Keratinocyte (primary cell): ENCODE measurements at places on chromosomes 13 and 19.

DNA sequence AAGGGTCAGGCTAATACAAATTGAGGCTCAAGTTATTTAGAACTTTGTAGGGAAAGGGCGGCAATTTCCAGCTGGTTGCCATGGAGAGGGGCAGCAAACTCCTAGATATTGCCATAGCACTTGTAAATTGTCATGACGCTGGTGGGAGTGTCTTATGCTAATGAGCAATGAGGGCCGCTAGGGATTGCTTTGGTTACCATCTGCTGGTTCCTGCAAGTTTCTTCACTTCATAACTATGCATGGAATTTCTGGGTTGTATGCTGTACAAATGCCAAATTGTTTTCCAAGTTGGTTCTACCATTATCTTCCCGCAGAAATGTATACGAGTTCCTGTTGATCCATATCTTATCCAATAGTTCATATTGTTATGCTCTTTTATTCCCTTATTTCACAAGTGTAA lies 1339.4 kb downstream of the EFNB2 start:
- DNase-seq = no peak

DNA sequence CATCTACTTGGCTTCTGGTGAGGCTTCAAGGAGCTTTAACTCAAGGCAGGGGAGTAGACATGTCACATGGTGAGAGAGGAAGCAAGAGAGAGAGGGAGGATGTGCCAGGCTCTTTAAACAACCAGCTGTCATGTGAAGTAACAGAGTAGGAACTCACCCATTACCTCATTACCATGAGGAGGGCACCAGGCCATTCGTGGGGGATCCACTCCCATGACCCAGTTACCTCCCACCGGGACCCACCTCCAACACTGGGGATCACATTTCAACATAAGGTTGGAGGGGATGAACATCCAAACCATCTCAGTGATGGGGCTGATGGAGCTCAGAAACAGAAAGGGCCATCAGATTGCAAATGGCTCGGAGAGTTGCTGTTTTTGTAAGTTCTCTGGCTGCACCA lies 12.9 kb downstream of the VSTM2B start:
- no peak for DNase-seq

DNA sequence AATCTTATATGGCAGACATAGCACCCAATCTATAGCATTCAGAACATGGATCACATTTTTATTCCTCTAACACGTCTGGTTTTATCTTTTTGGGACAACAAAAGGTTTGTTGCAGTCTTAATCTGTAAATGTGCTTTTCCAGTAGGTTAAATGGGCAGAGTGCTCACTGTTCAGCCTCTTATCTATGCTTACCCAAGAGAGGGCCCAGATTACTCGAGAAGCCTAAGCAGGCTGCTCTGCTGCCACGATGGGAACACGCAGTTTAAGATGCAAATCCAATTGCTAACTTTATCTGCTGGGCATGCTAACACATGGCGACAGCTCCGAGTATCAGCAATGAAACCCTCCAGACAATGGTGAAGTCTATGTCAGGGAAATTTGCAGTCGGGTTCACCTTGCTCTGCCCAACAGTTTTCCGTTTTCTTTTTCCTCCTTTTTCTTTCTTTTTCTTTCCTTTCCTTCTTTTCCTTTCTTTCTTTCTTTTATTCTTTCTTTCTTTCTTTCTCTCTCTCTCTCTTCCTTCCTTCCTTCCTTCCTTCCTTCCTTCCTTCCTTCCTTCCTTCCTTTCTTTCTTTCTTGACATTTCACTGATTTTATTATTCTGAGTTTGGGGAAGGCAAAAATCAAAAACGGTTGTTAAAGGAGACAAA lies 115.3 kb downstream of the RBM26 start:
- no peak for DNase-seq

GRCh38 chr13:111661052-111661451 lies 340.6 kb downstream of the TEX29 start:
- no peak for DNase-seq

DNA sequence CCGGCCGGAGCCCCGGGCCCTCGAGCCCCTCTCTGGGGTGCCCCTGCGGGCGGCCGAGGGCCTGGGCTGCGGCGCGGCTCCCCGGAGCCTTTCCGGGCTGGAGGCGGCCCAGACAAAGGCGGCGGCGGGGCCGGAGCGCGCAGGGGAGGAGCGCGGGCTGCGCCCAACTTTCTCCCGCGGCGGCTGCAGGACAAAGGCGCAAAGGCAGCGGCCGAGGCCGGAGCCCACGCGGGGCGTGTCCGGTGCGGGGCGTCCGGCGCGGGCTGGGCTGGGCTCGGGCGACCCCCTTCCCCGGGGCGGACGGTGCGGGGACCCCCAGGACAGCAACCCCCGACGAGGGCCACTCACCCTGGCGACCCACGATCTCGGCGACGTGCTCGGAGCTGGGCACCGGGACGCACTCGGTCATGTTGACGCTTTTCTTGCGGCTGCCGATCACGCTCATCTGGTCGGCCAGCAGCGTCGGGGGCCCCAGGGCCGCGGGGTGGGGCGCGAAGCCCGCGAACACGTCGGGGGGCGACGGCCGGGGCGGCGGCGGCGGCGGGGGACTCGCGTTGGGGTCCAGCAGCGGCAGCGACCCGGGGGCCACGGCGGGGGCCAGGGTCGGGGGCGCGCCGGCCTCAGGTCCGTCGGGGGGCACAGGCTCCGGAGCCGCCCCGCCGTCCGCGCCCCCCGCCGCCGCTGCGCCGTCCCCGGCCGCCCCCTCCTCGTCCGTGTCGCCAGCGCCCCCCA lies 843 bp downstream of the MEX3D start:
- no peak for DNase-seq

DNA sequence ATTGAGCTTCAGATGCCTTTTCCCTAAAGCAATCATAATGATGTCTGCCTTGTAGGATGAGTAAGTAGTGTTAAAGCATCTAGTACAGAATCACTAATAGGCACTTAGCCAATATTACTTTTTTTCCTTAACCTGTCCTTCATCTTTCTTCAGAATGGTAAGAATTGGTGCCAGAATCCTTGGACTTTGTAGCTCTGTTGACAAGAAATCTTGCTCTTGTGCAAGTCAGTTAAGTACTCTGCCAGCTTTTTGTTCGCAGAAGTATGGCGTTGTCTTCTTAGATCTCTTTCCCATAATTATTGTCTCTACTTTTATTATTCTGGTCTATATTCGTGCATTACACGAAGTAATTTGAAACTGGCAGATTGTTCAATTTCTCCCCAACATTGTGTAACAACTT lies 554.5 kb downstream of the PCDH9 start:
- DNase-seq = no peak

- DNase-seq = no peak
These were observed 843 bp downstream of the ANO8 start for GRCh38 chr19:17333611-17334413.

GRCh38 chr19:46009530-46010510 lies 13.0 kb downstream of the PGLYRP1 start:
- DNase-seq = no peak

DNA sequence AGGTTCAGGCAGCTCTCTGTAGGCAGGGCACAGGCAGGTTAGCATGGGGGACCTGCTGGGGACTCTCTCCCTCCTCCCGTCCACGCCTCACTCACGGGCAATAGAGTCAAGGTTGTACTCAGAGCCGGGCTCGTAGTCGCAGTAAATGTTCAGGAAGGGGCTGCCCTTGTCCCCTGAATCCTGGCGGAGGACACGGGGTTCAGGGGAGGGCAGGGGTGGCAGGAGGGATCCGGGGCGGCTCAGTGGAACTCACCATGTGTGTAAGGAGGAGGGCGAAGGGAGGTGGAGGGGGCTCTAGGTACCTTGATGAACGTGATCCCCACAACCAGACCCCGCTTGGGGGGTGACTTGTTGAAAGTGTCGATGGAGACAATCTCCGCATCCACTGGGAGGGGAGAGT lies 819 bp downstream of the KPTN start:
- DNase-seq = no peak

DNA sequence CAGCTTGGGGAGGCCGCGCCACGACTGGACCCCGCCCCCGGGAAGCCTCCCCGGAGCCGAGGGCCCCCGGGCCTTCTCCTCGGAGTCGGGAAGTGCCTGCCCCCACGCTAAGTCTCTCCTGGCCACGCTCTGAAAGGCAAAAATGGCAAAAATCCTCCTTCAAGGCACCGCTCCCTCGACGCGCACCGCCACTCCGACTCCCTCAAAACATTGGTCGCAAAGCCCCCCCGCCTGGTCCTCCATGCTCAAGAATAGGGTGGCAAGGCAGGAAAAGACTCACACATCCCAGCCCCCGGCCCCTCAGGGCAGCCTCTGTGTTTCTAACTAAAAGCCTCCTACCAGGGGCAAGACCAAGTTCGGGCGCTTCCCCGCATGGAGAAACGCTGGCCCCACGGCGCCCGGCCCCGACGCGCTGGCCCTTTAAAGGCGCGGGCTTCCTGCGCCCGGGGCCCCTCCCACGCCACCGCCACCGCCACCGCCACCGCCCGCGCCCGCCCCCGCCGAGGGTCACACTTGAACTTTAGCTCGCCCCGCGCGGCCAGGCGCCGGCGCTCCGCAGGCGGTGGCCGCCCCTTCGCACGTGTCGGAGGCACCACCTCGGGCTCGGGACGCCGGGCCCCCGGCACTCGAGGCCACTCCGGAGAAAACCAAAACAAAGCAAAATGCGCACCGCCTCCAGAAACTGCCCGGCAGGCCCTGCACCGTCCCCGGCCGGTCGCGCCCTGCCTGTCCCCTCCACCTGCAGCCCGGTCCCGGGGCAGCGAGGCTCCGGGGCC lies 1.9 kb downstream of the FOXO1 start:
- no peak for DNase-seq

- DNase-seq = no peak
These were observed 62.8 kb upstream of the STARD13 start for GRCh38 chr13:33348366-33348765.

- DNase-seq = no peak
These were observed 6.8 kb upstream of the NECTIN2 start for GRCh38 chr19:44839276-44839675.

- DNase-seq = no peak
These were observed 639 bp downstream of the STARD13 start for GRCh38 chr13:33284916-33285315.

- no peak for DNase-seq
These were observed 73.2 kb upstream of the MBNL2 start for GRCh38 chr13:97148894-97149293.

DNA sequence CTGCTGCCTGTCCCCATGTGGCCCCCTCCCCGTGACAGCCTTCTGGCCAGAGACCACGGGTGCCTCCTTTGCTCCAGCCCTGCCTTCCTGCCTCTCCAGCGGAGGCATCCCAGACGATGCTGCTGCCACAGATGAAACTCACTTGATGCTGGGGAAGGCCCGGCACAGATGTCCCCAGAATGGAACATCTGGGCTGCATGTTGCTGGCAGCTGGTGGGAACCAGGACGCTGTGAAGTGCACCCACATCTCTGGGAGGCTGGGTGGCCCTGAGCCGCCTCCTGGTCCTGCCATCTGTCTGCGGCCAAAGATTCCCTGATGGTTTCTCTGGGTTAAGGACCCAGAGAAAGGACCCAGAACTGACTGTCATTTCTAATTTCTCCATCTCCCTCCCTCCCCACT lies 51.9 kb upstream of the PTPRS start:
- no peak for DNase-seq

DNA sequence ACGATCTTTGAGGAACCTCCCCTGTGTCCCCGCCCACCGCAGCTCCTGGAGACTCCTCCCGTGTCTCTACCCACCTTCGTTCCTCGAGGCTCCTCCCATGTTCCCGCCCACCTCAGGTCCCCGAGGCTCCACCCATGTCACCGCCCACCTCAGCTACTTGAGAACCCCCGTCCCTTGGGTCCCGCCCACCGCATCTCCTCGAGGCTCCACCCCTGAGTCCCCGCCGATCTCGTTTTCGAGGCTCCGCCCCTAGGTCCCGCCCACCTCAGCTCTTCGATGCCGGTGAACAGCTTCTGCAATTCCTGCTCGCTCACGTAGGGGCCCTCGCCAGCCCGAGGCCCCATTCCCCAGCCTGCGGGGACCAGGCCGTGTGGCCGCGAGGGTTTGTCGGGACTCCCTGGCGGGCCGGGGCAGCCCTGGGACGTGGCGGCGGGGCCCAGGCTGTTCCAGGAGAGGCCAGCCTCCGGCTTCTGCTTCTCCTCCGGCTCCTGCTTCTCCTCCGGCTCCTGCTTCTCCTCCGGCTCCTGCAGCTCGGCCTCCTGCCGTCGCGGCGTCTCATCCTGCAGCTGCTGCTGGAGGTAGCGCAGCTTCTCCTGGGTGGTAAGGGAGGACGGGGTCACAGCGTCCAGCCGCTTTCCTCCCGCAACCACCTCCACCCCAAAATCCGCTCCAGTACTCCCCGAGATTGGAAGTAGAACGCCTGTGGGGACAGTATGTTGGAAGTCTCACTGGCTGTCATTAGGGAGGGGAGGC lies 16.7 kb downstream of the TSKS start:
- DNase-seq = no peak

DNA sequence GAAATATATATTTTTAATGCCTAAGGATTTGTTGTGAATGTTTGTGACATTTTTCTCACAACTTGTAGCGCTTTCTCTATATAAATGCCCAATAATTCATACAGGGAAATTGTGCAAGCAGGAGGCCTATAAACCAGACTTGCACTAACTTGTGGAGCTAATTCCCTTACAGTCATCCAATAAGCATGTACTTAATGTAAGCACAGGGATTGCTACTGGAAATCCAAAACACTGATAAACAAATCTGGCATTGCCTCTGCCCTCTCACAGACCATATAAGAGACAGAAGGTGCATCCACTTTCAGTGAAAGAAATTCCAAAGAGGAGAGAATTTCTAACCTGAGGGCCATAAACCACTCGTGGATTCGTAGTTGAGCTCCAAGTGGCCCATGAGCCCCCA lies 518.8 kb downstream of the MYO16 start:
- DNase-seq = no peak

GRCh38 chr13:54706336-54706735 lies 1677.7 kb downstream of the OLFM4 start:
- no peak for DNase-seq

- no peak for DNase-seq
These were observed 199.9 kb downstream of the LACC1 start for GRCh38 chr13:44079413-44080205.

- no peak for DNase-seq
These were observed 3.4 kb downstream of the LRCH1 start for GRCh38 chr13:46556418-46556779.

- no peak for DNase-seq
These were observed 57.0 kb downstream of the NUFIP1 start for GRCh38 chr13:44932171-44932849.

DNA sequence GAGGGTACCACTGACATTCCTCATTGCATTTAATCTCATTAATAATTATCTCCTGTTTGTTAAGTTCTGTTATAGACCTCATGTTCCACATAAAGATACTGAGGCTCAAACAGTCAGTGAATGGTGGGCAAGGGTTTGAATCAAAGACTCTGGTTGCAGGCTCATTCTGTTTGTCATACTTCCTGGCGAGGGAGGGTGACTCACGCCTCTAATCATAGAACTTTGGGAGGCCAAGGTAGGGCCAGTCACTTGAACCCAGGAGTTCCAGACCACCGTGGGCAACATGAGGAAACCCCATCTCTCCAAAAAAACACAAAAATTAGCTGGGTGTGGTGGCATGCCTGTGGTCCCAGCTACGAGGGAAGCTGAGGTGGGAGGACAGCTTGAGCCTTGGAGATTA lies 220.7 kb upstream of the MIR17HG start:
- DNase-seq = no peak

- DNase-seq = no peak
These were observed 2.8 kb upstream of the NLRP12 start for GRCh38 chr19:53826876-53827275.

- DNase-seq = no peak
These were observed 1.1 kb downstream of the PDE4A start for GRCh38 chr19:10421240-10422045.

- no peak for DNase-seq
These were observed 122.3 kb upstream of the RNF113B start for GRCh38 chr13:98299235-98299965.

- peak; percentile 60 for DNase-seq
These were observed 13.5 kb downstream of the ARRDC5 start for GRCh38 chr19:4889034-4889815.

- DNase-seq = no peak
These were observed 76.2 kb downstream of the SLC15A1 start for GRCh38 chr13:98676239-98676638.
